ENCODE measurements at places on chromosomes 11 and 22.

- DNase-seq: no peak
These were observed 45.5 kb downstream of the ARFGAP2 start for GRCh38 chr11:47131136-47131535.

DNA sequence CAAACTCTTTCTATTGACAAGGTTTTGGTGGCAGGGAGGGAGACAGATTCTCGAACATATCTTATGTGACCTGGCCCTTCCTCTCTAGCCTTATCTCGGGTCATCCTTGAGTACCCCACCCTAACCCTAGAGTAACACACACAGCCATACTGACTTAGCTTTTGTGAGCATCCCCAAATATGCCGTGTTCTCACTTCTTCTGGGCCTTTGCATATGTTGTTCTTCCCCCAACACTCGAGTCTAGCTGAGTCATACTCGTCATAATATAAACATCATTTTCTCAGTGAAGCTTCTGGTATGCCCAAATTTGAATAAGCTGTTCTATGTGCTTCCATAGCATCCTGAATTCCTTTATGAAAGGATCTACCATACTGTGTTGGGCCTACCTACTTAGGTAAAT, 8.0 kb downstream of the TTC17 start:
- DNase-seq: no peak

- no peak for DNase-seq
These were observed 3.3 kb upstream of the KMT5B start for GRCh38 chr11:68216171-68216938.

DNA sequence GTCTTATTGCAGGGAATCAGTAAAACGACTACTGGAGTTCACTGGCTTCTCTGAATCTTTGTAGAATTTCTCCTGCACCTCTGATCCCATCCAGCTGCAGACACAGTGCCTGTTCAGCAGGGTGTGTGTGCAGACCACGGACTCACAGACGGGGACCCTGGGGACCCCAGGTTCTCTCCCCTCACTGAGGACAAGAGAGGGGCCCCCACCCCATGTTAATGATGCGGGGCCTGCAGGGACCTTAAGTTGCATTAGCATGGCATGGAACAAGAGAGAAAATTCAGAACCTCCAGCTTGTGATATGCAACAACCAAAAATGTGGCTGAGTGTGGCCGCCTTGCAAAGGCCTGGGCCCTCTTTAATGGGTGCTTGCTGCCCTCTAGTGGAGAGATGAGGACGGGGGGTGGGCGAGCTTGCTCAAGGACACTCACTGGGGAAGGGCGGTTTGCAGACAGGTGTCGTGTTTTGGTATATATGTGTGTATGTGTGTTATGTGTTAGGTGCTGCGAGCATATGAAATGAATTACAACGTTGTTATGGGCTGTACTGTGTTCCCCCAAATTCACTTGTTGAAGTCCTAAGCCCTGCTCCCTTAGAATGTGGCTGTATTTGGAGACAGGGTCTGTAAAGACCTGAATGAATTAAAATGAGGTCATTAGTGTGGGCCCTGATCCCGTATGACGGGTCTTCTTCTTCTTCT, 84.4 kb upstream of the SEPTIN5 start:
- DNase-seq: peak; percentile 83

GRCh38 chr11:82004537-82005213, 729.0 kb downstream of the FAM181B start:
- DNase-seq: no peak

GRCh38 chr11:21480240-21480639, 712.6 kb upstream of the ANO5 start:
- no peak for DNase-seq

DNA sequence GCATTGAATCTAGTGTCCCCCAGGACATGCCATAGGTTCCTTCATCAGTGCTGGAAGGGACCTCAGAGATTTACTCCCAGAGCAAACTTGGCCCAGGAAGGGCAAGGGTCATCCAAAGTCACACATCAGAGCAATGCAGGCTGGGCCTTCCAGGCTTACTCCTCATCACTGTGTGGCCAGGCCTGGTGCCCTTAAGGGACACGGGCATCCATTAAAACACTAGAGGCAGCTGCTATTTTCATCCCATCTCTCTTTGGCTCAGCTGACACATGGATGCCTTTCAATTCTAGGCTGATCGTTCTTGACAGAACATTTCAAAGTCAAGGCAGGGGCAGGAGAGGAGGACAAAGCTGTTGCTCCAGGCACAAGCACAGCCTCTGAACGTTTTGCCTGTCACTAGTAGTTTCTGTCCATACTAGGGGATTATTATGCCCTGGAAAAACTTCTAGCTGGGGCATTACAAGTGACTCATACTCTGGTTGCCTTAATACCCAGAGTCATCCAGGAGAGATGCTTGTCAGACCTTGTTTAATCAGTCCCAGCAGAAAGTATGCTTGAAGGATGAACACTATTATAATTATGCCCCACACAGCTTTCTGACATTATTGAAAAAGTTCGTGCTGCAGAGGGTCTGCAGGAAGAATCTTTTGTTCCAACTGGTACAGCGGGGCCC, 240.3 kb downstream of the TENM4 start:
- no peak for DNase-seq

GRCh38 chr22:42961810-42962209, 53.1 kb downstream of the PACSIN2 start:
- no peak for DNase-seq

DNA sequence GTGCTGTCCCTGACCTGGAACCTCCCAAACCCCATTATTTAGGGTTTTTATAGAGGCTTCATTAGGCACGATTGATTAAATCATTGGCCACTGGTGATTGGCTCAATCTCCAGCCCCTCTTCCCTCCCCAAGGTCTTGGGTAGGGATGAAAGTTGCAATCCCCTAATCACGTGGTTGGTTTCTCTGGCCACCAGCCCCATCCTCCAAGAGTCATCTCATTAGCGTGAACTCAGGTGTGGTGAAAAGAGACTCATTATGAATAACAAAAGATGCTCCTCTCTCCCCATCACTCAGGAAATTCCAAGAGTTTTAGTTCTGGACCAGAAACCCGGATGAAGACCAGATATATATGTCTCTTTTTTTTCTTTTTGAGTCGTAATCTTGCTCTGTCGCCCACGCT, 7.6 kb upstream of the MARK2 start:
- no peak for DNase-seq

DNA sequence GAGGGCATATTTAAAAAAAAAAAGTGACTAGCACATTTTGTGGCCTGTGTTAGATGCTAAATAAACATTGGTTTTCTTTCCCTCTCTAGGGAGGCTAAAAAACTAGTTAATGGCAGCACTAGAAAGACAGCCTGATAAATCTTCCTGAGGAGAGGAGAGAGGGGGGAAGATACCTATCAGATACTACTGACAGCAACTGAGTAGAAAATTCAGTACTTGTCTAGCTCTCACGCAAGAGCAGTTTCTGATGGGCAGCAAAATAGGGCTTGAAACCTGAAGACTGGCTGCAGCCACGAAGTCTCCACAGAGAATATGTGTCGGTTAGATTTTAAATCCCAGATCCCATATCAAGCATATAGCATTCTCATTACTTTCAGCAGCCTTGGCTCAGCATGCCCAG, 388.2 kb downstream of the KCNA4 start:
- DNase-seq: no peak

All from stimulated activated naive CD8-positive, alpha-beta T cell treated with anti-CD3 and anti-CD28 coated beads, Interleukin-15, amount 100 ng/mL, for 72 hours (primary cell).